ENCODE measurements at places on chromosomes 4 and X.
A peak's percentile ranks its signal among the peaks of the same experiment; 100 is the strongest.

- DNase-seq = no peak
Measured at GRCh38 chr4:123924536-123924935, 527.9 kb downstream of the SPRY1 start.

DNA sequence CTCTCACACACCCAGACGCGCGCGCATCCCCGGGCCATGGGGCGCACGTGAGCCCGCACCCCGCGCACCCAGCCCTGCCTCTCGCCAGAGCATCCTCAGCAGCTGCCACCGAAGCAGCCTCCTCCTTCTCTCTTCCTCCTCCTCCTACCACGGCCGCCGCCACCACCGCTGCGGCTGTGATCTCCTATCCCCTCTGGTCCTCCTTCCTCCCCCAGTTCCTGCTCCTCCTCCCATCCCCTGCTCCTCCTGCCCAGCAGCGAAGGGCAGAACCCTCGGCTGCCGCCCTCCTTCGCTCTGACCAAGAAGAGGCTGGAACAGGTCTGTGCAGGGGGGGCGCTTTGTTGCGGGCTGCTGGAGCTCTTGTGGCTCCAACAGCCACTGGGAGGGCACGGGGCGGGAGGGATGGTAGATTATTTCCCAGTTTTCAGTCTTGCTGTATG, 148.7 kb upstream of the CHRDL1 start:
- DNase-seq = no peak

- no peak for DNase-seq
Measured at GRCh38 chrX:95903975-95904374, 780.7 kb upstream of the DIAPH2 start.

DNA sequence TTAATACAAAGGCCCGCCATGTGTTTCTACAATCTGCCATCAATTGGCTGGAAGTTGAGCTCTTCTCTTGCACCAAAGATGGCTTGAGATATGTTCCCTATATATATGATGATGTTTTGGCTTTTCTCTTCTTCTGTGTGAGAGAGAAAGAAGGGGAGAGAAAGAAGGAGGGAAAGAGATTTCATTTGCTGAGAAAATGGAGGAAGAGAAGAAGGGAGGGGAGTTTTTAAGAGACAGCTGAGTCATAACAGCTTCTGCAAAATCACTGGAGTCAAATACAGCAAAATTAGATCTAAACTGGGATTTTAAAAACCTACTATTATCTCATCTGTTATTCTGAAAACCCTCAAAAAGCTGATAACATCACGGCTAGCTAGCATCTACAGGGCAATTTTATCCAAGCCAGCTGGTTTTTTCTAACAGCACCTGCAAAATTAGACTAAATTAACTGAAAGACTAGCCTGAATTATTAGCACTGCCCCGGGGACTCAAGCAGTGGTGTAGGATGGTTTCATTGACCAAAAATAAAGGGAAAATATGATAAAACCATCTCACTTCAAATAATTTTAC, 647.6 kb upstream of the ACTRT1 start:
- DNase-seq = no peak

GRCh38 chrX:3787856-3788255, 74.4 kb upstream of the PRKX start:
- DNase-seq = no peak

DNA sequence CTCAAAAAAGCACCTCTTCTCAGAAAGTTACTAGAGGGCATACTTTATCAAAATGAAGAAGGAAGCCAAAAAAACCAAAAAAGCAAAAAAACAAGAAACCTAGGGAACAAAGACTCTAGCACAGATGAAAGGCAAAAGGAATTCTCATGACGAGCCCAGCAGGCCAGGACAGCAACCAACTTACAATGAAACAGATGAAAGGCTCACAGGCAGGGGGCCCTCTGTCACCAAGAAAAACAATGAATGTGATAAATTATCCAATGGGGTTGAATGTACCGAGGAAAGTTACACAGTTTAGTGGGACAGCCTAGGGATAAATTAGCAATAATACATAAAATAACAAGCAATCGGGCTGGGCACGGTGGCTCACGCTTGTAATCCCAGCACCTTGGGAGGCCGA, 79.0 kb downstream of the GPR82 start:
- no peak for DNase-seq

DNA sequence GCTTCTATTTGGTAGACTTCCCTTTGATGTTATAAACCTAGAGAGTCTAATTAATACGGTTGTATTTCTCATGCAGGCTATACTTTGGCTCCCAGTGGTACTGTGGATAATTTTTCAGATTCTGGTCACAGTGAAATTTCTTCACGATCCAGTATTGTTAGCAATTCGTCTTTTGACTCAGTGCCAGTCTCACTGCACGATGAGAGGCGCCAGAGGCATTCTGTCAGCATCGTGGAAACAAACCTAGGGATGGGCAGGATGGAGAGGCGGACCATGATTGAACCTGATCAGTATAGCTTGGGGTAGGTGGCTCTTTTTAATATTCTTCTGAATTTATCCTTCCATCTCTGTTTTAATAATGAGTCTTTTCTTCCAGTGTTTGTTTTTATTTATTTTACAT, 249.7 kb downstream of the RAPGEF2 start:
- DNase-seq = no peak

DNA sequence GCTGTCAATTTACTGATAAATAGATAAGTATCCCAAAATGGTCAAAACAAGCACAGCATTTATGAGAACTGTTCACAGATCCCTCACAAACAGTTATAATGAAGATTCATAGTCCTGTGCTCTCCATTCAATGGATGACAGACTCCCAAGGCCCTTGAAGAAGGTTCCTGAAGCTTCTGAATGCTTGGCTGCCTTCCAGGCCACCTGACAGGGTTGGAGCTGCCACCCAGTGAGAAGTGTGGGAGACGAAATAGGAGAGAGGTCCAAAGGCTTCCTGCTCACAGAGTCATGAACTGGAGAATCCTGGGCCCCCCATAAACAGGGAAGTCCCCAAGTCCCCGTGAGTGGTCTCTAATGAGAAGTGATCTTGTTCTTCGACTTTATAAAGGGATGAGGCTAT, 26.0 kb upstream of the ANXA3 start:
- DNase-seq = no peak

GRCh38 chr4:181802207-181802606, 441.0 kb upstream of the TENM3 start:
- DNase-seq = no peak

- peak; percentile 44 for DNase-seq
Measured at GRCh38 chrX:12771445-12772069, 19.7 kb upstream of the PRPS2 start.

- no peak for DNase-seq
Measured at GRCh38 chrX:103806862-103807474, 25.1 kb downstream of the RAB9B start.

- no peak for DNase-seq
Measured at GRCh38 chrX:46757052-46757451, 1.9 kb downstream of the SLC9A7 start.

- DNase-seq = no peak
Measured at GRCh38 chrX:100315566-100315965, 94.5 kb downstream of the PCDH19 start.

- no peak for DNase-seq
Measured at GRCh38 chrX:112865464-112866025, 24.9 kb upstream of the AMOT start.

DNA sequence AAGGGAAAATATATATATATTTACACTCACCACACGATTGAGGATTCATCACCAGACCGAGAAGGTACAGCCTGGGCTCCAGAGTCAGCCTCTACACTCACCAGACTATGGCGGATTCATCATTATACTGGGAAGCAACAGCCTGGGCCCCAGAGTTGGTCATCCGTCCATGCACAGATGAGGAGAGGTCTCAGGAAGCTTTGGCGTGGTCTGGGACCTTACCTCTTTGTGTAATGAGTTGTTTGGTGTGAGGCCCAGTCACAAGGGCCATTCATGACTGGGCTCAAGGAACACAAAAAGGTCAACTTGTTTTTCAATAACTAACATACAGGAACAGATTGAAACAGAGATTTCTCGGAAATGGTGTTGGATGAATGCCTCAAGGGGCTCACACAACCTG, 926.1 kb downstream of the FAM133A start:
- DNase-seq = peak; percentile 3

DNA sequence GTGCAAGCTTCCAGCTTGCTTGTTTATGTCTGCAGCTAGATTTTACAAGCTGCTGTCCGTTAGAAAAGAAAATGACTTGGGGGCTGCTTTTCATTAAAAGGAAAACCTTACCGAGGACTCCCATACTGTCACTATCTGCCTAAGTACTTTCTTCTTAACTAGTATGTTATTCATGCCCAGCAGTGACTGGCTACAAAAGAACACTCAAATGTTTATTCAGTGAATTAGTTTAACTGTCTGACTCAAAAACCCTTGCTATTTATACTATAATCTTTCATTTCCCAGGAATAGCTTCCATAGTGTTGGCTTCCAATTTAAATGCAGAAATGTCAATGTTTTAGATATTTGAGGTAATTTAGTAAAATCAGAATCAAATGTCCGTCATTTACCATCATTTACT, 164.9 kb downstream of the DTHD1 start:
- no peak for DNase-seq

- DNase-seq = no peak
Measured at GRCh38 chrX:109995155-109995554, 7.8 kb upstream of the TMEM164 start.

- no peak for DNase-seq
Measured at GRCh38 chr4:36432586-36432985, 151.2 kb downstream of the DTHD1 start.

DNA sequence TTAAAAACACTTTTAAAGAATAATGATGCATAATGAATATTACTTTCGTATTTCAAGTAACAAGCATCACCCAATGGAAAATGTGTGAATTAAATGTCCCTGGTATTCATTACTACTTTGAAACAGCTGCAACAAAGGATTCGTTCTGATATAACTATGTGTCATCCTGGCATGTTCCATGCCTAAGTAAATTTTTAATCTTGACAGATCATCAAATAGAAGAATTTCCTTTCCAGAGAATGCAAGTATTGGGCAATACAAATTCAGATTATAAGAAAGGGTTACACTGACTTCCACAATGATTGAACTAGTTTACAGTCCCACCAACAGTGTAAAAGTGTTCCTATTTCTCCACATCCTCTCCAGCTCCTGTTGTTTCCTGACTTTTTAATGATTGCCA, 105.3 kb downstream of the SPCS3 start:
- DNase-seq = no peak

DNA sequence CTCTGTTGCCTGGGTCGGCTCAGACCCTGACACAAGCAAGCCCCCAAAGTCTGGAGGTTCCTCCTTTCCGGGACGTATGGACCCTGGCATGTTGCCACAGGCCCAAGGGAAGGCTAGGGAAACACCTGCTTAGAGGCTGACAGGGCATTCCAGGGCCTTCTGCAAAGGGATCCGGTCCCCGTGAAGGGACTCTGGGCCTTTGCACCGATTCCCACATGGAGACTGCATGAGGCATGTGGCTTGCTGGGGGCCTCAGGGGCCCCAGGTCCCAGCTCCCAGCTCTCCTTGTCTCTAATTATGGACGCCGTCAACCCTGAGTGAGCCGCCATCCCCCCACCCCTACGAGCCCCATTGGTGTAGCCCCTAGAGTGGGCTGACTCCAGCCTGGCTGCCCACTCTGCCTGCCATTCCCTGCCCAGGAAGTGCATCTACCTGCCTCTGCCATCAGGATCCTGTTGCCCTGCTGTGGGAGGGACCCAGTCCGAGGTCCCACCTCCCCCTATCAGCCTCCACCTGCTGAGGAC, 4.2 kb upstream of the RGS12 start:
- no peak for DNase-seq

DNA sequence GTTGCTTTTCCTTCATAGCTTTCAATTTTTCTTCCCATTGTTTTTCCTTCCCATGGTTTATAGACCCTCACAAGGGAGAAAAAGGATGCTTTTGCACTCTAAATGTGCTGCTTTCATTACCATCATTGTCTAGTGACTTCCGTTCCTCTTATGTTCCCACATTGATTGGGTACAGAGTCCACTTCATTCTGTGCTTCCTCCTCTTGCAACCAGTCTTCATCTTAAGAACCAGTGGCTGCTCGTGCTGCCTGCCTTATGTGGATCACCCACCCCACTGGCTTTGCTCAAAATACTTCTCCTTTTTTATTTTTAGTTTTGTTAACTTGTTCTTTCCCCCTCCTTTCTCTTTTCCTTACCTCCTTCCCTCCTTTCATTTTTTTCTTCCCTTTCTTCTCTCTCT, 76.5 kb upstream of the BOD1L1 start:
- DNase-seq = no peak

DNA sequence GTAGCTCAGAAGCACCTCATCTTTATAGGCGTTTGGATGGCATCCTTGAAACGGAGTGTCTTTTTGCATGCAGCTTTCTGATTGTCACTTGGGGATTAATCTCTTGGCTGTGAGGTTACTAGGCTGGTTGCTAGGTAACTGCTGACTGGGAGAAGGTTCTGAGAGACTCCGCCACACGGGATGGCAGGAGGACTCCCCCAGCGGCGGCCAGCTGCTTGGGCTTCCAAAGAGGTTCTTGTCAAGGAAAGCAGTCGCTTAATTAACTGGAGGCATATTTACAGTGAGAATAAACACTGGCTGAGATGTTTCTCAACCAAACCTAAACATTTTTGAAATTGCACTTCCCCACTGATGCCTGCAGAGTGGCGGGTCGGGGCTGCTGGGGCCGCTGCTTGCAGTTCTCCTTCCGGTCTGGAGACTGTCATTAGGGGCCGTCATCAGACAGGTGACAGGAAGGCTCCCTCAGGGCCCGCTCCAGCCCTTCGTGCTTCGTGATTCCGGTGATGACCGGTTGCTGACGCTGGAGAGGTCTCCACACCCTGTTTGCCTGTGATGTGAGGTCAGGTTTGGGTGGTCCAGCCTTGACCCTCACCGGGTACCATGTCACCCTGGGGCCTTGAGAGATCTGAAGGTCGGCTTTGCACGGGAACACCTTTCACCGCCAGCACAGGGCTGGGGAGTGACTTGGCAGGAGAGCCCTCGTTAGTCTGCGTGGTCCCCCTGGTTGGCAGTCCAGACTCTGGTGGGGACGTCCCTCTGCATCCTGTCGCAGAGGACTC, 9.1 kb downstream of the NSG1 start:
- peak; percentile 11 for DNase-seq

DNA sequence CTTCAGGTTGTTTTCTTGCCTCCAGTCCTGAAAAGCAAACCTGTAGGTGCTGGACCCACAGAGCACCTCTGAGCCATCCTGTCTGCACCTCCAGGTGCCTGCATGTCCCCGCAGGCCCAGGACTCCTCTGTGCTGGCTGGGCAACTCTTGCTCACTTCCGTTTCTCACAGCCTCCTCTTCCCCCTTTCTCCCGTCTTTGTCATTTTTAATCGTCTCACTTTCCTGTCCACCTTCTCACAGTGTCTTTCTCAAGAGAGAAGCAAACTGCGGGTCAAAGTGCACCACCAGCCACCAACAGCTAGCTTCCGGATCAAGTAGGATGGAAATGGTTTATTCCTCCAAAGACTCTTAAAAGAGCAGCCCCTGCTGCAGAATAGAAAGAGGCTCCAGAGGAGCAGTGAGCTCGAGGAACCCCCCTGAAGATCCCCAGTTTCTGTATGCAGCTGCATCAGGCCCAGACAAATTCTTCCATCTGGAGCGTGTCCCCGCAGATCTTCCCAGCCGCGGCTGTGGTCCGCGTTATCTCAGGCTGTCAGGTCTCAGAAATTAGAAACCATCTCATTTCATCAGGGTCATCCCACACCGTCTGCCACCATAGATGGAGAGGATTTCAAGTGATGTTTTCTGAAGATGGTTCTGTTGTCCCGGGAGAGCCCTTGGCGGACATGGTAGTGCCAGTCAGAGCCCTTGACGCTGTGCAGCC, 87.7 kb downstream of the FHDC1 start:
- no peak for DNase-seq

GRCh38 chr4:37981844-37982720, 21.9 kb downstream of the PTTG2 start:
- DNase-seq = no peak

- no peak for DNase-seq
Measured at GRCh38 chr4:126470862-126471261, 1156.1 kb downstream of the FAT4 start.
